Omental fat pad (tissue), 4 donors: ENCODE measurements at places on chromosomes 2 and 18.
A peak's percentile ranks its signal among the peaks of the same experiment; 100 is the strongest.

- DNase-seq = no peak
These were observed 29.3 kb upstream of the SCN9A start for GRCh38 chr2:166404831-166405568.

DNA sequence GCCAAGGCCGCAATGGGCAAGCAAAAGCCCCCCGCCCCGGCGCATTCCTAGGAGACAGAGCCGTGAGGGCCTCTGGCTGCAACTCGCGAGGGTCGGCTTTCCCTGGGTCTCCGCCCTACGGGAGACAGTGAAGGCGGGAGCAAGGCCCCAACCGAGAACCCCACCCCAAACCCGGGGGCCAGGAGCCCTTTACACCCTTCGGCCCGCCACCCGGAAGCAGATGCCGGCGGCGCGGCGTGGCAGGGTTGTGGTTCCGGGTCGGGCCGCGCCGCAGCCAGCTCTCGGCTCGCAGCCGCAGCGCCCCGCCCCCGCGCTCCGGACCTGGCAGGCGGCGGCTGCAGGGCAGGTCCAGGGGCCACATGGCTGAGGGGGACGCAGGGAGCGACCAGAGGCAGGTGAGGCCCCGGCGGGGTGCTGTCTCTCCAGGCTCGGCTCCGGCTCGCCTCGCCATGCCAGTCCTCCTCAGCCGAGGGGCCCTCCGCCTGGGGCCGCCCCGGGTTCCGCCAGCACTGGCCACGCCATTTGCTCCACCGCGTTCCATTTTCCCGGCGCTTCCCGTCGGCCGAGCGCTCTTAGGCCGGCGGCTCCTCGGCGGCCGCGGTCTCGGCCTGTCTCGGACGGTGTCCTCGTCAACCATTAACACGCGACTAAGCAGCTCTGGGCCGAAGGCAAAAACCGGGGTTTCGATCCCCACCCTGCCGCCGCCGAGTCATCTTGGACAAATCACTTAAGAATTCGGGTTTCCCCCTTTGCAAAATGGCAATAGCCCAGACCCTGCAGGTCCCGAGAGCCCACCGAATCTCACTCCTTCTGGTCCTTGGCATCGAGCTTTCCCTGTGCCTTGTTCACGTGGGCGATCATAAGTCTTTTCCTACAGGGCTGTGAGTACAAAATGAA, at the start of gene IMPACT:
Gene IMPACT, plus strand, starts transcription at position 273 of the 897 bp plus-strand sequence. Its CDS starts 87 bp downstream, at position 360.
- peak; percentile 53 for DNase-seq

DNA sequence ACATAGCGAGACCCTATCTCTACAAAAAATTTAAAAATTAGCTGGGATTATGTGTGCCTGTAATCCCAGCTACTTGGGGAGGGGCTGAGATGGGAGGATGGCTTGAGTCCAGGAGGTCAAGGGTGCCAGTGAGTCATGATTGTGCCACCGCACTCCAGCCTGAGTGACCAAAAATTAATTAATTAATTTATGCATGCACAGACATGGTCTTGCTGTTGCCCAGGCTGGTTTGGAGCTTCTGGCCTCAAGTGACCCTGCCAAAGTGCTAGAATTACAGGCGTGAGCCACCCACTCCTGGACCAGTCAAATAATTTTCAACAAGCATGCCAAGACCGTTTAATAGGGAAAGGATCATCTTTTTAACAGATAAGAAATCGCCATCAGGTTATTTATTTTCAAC, 57.7 kb upstream of the TFCP2L1 start:
- no peak for DNase-seq

DNA sequence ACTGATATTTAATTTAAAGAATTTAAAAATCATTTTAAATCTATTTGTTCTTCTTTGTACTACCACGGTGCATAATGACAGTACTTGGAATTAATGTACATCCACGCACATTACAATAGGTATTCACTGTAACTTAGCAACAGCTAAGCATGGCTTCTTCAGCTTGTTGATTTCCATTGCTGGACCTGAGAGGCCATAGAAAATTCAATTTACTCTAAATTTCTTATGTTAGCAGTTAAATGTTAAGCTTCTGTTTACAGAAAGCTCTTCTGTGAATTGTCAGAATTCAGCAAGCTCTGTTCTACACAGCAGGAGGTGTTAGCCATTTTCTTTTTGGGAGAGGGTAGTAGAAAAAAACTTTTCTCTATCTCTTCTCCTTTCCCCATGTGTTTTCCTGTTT, 1149.3 kb upstream of the CDH2 start:
- no peak for DNase-seq

DNA sequence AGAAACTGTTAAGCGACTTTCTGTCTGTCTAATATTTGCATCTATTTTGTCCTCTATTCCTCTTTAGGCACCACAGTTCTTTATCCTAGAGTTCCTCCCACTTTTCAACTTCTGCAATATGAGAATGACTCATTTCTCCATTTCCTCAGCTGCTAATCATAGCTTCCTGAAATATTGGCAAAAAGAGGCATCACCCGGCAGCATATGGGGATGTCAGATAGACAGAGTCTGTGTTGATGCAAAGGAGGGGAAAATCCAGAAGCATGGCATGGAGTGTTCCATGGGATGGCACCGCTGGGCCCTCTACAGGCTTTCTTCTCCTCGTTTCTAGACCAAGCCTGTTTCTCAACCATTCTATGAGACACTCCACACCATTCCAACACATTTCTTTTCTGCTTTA, 93.4 kb downstream of the DOCK10 start:
- no peak for DNase-seq

DNA sequence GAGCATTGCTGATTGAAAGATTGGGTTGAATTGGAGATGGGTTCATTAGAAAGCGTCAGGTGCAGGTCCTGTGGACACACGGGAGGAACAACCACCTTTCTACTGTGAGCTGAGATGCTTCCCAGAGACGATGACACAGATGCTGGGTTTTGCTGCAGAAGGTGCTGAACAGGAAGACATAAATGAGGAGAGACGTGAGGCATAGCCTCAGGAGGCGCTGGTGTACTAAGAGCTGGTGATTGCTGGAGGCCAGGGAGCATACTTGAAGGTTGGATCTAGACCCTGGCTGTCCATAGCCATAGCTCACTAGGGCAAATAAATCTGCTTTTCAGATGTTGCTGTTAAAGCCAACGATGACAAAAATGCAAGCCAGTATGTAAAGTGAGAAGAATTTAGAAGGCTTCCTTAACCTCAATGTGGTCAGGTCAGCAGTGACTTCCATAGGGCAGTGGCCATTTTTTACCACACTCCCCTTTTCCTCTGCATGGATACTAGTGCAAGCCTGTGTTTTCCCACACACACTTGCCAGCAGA, 153.7 kb downstream of the SOX11 start:
- no peak for DNase-seq

DNA sequence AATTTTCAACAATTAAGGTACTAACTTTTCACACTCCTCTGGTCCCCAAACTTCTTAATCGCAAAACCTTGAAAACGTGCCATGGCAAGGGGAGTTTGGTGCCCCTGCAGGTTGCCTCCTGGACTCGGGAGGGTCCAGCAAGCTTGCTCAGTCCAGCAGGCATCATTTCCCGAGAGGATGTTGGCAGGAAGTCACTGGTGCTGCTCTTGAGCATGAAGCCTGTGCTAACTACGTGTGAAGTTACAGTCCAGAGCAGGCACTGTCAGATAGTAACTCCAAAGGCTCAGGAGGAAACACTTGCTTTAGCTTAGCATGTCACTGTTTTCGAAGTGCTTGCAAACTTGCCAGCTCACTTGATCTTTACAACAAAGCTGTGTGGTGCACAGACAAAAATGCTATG, 215.4 kb downstream of the MYCN start:
- DNase-seq = no peak

DNA sequence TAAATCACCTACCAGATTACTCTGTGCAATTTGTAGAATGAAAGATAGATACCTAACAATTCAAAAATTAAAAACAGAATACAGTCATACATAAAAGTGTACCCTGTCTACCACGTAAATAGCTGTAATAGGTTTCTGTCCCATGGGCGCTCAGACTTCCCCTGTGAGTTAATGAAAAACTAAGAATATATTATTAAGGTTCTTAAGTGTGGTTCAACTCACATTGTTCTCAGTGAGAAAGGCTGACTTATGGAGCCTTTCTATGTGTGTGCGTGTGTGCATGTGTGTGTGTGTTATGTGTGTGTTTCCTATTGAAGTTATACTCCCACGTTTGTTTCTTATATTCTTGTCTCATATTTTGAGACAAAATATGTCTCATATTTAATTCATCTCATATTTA, 114.6 kb upstream of the CD302 start:
- DNase-seq = no peak

DNA sequence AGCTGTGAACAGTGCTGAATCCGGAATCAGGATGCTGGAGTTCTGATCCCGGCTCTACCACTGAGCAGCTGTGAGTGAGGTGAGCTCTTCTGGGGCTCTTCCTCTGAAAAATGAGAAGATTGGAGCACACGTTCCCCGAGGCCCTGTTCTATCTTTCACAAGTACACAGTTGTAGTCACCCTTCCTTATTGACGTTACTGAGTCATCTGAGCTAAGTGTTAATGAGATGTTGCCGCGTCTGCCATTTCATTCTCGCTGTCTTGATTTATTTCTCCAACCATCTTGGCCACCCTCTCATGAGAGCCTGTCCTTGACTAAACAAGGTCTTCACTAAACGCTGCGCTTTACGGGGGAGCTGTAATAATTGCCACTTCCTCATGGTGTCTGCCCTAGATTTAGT, 31.9 kb upstream of the EFR3B start:
- DNase-seq = no peak

- DNase-seq = no peak
These were observed 46.6 kb upstream of the RFX8 start for GRCh38 chr2:101521487-101521886.

DNA sequence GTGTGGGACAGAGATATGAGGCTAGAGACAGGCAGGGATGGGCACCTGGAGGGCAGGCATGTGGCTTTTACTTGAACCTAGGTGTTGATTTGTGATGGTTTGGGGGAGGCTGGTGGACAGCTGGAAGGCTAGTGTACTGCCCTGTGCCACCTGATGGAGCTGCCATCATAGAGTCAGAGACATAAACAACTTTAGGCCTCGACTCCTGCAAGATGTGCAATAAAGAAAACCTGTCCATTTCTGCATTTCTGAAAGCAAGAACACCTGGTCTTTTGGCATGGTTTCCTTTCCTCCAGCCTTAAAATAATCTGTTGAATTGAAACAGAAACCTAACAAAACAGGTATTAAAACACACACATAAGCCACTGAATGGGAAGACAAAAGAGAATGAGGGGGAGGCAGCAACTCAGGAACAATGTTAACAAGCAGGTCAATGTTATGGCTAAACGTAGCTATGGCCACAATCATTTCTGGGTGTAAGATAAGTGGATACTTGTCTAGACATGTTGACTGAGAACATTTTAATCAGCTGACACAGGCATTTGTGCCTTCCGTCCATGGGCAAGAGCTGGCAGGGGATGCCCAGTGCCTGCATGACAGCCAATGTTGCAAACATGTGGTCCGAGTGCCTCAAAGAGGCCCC, 87.8 kb downstream of the KCTD1 start:
- DNase-seq = no peak

DNA sequence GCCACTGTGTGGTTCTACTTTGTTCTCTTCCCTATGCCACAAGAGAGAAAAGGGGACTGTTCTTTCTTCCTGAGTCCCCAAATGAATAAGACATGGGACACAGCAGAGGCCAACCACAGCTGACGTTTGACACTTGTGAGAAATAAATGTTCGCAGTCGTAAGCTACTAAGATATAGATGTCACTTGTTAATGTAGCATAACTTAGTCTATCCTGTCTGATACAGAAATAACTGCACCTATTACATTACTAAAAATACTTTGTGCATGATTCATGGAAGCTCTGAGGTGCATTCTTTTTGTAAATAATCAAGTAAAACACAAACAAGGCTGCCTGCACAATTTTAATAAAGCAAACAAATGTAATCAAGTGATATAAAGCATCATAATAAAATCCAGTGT, 148.8 kb downstream of the NBAS start:
- DNase-seq = no peak

GRCh38 chr18:68833756-68834155, 35.9 kb downstream of the CCDC102B start:
- DNase-seq = no peak

- DNase-seq = no peak
These were observed 1596.8 kb upstream of the SLC39A10 start for GRCh38 chr2:194060269-194060668.

- no peak for DNase-seq
These were observed 650.6 kb downstream of the SATB2 start for GRCh38 chr2:198807131-198807530.

DNA sequence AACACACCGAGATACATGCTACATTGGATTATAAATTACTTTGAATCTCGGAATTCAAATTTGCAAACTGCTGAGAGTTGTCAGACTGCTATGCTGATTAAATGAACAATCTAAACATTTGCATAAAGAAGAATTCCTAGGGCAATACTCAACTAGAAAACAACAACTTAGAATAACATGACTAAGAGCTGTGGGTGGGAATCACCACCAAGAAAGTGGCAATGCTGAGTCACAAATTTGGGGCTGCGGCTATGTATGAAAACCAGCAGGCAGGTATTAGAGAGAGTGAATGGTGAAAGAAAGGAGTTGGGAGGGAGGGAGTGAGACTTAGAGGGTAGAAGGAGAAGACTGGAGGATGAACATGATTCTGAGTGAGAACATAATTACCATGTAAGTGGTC, 559.5 kb downstream of the PIK3C3 start:
- no peak for DNase-seq

DNA sequence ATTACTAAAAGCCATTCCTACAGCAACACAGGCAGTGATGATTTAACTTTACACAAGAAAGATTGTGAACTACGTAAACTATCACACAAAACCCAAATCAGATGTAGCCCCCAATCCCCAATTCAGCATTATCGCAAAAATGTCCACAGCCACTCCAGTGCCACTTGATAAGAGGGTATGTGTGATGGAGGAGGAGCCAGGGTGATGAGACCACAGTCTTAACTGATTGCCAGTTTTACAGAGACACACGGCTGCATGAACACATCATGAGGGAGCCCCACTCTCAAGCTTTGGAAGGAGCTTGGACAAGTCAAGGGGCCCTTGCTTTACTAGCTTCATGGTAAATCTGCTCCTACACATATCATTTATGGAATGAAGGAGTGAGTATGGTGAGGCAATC, 116.0 kb downstream of the FAM161A start:
- DNase-seq = no peak

- DNase-seq = no peak
These were observed 1436.4 kb downstream of the SUCLG1 start for GRCh38 chr2:83022631-83023210.

DNA sequence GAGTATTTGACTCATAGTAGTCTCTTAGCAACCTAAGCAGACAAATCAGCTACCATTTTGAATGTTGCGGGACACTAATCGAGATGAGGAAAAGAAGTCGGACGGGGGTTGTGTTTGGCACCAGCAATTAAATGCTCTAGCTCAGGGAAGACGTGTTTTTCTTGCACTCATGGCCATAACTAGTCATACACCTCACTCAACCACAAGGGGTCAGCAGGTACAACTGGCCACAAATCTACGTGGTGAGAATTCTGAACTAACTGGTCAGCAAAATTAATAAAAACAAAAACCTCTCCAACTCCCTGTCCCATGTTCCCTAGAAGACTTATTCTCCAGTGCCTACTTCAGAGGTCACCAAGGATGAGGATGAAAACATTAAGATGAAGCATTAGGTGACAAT, 1467.8 kb downstream of the DPP10 start:
- no peak for DNase-seq
